ENCODE measurements at places on chromosomes 5 and 9.

DNA sequence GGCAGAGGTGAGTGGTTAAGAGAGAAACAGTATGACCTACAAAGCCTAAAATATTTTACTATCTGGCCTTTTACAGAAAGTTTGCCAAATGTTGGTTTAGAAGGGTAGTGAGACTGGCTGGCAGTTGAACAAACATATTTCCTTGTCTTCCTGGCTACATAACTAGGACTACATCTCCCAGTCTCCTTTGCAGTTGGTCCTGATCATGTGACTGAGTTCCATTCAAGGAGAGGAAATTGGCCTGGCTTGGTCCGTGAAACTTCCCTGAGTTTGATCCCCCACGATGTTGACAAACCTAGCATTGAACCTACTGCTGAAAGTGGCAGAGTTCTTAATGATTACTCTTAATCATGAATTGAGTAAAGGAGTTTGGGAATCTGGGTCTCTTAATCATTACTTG, 280.8 kb downstream of the SLIT3 start:
- DNase-seq = no peak

DNA sequence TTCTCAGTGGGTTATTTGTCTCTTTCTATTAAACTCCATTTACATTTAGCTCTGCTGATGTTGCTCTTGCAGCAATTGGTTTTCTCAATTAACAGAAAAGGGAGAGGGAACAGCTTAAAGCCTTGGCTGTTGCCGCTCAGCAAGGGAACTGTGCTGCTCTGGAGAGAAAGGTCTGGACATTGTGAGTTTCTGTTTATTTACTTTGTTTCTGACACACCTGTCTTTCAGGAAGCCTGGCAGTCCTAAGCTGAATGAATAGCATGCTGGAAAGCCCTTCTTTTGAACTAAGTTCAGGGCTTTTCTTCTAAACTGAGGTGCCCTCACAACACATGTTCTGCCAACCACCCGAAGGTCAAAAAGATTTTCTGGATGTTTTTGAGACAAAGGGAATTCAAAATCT, 491.9 kb downstream of the PDE4D start:
- no peak for DNase-seq

- DNase-seq = no peak
These were observed 127.7 kb upstream of the C9orf72 start for GRCh38 chr9:27701016-27701415.

GRCh38 chr5:6698696-6699095, 14.5 kb upstream of the TENT4A start:
- no peak for DNase-seq

DNA sequence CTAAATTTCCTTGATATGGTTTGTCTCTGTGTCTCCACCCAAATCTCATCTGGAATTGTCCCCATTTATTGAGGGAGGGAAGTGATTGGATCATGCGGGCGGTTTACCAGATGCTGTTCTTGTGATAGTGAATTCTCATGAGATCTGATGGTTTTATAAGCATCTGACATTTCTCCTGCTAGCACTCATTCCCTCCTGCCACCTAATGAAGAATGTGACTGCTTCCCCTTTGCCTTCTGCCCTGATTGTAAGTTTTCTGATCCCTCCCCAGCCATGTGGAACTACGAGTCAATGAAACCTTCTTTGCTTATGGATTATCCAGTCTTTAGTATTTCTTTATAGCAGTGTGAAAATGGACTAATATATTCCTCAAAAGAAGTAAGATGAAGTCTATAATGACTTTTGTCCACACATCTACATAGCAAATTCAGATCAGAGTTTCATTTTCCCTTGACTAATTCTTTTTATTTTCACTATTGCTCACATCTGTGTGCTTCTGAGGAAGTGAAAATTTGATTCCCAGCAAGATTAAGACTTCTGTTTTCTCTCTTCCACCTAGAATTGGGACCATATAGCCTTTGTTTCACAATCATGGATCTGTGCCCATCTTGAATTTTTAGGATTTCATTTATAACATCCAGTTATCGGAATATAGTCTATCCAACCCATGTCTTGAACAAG, 393.5 kb downstream of the DMAC1 start:
- DNase-seq = no peak

DNA sequence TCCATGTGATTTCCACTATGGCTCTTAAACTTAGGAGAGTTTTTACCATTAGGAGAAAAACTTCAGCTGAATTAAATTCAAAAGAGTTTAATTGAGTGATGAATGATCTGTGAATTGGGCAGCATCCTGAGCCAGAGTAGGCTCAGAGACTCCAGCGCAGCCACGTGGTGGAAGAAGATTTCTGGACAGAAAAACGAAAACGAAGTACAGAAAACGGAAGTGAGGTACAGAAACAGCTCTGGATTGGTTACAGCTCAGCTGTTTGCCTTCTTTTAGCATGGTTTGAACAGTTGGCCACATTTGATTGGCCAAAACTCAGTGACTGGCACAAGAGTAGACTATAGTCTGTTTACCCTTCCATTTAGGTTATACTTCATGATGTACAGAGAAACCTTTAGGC, 69.2 kb upstream of the PLPP1 start:
- no peak for DNase-seq

- no peak for DNase-seq
These were observed 13.6 kb upstream of the CAST start for GRCh38 chr5:96648593-96648992.

DNA sequence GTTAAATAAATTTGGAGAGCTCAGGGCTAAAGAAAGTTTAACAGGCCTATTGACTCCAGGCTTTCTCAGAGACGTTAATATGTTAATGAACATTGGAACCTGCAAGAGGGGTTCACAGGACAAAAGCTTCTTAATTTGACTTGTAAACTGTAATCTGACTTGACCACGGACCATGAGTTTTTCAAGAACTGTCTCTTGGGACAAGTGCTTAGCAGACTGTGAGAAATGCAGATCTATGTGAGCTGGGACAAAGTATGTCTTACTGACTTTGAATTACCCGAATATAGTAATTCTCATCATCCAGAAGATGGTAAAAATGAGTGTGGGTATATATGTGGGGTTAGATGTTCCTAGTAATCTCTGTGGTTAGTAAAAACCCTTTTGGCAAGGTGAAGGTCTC, 186.6 kb downstream of the ATP10B start:
- no peak for DNase-seq

DNA sequence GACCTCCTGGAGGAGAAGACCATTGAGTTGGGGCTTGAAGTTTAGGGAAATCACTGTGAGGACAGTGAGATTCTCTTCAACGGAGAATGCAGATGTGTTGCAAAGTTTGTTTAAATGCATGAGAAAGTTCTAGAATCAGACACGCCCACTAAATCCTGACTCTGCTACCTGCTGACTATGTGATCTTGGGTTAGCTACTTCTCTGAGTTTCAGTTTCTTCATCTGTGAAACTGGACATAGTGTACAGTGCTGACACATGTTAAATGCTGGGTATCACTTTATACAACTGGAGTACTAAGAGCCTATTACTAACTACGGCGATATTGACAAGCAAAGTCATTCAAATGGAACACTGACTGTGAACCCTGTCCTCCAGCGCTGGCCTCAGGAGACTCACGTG, 255.5 kb downstream of the HSPA4 start:
- no peak for DNase-seq

- DNase-seq = no peak
These were observed 567.7 kb downstream of the MAT2B start for GRCh38 chr5:164073081-164073480.

DNA sequence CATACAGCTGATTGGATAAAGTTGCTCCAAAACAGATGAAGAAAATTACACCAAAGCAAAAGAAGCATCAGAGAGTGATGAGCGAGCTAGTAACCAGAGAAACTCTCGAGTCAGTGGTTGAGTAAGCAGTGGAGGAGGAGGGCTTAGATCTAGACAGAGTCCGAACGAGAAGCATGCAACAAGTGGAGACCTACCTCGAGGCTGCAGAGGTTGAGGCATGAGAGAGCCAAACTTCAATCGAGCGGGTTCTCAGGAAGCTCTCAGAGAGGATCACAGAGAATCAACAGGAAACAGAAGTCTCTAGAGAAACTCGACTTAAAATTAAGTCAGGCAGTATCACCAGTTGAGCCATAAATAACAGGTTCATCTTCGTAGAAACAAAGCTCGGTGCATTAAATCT, 6.1 kb downstream of the RUSC2 start:
- no peak for DNase-seq

- DNase-seq = no peak
These were observed 129.7 kb upstream of the FBN2 start for GRCh38 chr5:128667751-128668150.

DNA sequence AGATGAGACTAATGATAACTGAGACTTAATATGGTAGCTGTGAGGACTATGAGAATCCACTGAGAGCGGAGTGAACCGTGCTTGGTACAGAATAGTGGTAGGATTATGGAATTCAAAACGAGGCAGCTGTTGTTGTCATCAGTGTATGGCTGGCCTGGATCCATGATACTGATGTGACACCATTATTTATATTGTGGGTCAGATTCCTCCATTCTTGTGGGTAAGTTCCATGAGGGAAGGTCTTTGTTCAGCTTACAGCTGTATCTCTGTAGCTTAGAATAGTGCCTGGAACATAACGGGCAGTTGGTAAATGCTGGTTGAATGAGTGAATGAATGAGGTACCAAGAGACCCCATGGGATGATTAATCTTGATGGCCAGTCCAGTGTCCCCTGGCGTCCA, 61.8 kb downstream of the ACER2 start:
- no peak for DNase-seq

GRCh38 chr9:16848179-16848578, 22.3 kb downstream of the BNC2 start:
- no peak for DNase-seq

DNA sequence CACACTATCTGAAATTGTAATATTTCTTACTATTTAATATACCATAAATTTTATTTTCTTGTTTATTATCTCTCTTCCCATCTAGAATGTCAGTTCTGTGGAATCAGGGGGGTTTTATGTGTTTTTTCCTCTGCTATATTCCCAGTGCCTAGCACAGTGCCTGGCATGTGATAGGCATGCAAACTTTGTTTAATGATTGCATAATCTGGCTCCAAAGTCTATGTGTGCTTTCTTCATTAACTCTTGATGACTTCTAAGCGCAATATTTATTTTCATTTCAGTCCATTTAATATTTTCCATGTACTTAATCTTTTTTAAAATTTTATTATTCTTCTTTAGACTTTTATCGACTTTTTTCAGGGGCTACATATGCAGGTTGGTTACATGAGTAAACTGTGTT, 60.4 kb upstream of the CDK5RAP2 start:
- no peak for DNase-seq

DNA sequence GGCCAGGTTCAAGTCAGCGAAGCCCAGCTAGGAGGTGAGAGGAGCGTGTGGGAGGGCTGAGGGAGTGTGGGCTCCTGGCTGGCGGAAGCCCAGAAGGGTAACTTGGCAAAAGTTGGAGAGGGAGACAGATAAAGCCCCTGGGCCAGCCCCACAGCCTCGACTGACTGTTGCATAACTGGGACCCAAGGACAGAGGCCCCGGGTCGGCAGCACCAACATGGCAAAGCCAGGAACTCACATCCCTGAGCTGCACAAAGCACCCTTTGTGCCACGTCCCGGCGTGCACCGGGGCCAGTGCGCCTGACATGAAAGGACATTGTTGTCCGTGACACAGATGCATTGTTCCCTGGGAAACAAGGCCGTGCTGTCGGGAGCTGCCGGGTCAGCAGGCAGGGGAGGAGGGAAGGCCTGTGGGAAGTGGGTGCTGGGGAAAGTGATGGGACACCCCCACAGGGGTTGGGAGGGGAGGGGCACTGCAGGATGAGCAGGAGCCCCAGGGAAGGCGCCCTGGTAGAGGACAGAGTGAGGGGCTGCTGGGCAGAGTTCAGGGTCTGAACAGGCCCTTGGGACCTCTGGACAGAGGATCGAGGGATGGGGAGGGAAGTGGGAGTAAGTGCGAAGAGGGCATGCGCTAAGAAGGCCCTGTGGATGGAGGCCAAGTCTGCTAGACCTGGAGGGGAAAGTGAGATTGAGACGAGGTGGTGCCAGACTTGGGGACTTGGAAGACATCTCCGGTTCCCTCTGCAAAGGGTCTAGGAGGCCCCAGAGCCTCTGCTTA, 13.0 kb upstream of the DPM2 start:
- DNase-seq = no peak

- no peak for DNase-seq
These were observed 169.2 kb downstream of the C9orf50 start for GRCh38 chr9:129451669-129452068.

GRCh38 chr5:6732634-6733410, 19.6 kb downstream of the TENT4A start:
- no peak for DNase-seq

DNA sequence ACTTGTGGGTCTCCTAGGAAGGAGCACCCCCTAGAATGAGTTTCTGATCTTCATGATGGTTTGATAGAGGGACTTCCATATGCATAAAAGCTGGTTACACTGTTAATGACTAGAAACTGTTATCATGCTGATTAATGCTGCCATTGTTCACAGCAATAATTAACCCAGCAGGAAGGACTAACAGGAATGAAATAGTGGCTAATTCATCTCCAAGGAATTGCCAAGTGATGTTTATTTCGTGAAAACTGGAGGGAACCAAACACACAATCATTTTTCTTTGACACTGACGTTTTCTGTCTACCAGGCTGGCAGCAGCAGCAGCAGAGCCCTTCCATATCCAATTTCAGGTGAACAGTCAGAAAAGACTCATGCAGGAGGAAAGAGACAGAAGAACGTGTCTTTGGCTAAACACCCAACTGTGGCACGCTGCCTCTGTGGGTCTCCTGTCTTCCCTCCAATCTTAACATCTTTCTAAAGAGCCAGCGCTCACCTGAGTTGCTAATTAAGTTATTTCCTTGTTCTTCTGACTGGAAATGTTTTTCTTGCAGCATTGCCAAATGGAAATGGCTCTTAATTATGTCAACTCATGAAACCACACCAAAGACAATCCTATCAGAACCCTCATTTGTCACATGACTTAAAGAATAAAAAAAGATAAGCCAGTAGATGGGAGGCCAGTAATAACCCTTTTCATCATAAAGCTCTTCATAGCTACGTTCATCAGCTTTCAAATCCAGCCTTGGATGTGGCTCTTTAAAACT, 181.5 kb downstream of the SLIT3 start:
- no peak for DNase-seq

Data from NCI-H2029 treated with DMSO at 0.1 percent for 48 hours (cell line).